WERI-Rb-1 (cell line): ENCODE measurements at places on chromosomes 2 and 18.

- no peak for DNase-seq
Observed at GRCh38 chr2:238952261-238952919, 104.5 kb downstream of the TWIST2 start.

DNA sequence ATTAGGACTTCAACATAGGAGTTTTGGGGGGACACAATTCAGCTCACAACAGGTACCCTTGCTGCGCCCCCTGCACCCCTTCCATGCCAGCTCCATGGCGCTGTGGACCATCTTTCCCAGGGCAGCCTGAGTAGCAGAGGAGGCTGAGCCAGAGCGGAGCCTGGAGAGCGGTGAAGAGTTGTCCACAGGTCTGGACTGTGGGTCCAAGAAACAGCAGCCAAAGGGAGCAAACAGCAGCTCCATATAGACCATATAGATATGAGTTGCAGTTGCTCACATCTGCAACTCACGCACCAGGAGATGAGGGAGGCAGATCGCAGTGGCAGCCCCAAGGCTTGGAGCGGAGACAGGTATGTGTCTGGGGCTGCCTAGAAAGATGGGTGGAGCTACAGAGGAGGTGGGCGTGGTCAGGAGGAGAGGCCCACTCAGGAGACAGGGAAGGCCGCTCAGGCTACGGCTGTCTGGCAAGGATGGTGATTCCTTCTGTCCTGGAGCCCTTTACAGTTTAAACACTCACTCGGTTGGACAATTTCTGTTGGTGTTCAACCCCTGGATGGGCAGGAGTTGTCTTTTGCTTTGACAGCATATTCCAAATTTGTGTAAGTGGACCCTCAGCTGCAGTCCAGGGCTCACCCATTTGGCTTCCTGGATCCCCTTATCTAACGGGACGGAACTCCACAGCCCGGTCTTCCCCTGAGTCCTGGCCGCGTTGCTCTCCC lies 155.1 kb downstream of the LPIN1 start:
- DNase-seq: no peak

GRCh38 chr2:65918760-65919187 lies 486.4 kb upstream of the SPRED2 start:
- no peak for DNase-seq

GRCh38 chr18:63233334-63233733 lies 86.2 kb downstream of the BCL2 start:
- no peak for DNase-seq

DNA sequence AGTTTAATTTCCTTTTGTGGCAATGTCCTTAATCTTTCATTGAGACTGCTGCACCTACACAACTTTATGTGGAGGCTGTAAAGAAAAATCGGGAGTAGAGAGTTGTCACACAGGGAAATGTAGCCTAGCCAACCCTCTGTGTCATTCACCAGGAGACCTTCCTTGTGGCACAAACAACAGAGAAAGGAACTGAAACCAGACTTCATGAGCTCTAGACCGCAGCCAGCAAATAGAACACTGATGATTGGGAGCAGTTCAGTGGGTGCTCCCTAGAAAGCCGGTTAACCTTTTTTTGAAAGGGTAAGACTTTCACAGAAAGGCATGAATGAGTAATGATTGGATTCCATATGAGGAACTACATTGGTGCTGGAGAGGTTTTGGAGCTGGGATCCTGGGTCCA lies 1752.4 kb upstream of the CELF4 start:
- no peak for DNase-seq

GRCh38 chr18:73674125-73674865 lies 473.3 kb downstream of the FBXO15 start:
- no peak for DNase-seq

DNA sequence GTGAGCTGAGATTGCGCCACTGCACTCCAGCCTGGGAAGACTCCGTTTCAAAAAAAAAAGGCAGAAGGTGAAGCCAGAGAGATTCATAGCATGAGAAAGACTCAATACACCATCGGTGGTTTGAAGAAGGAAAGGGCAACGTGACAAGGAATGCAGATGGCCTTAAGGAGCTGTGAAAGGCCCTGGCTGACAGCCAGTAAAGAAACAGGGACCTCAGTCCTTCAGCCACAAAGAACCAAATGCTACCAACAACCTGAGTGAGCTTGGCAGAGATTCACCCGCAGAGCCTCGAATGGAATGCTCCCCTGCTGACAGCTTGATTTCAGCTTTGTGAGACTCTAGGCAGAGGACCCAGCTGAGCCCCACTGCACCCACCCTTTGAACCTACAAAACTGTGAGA lies 154.9 kb upstream of the NDUFV2 start:
- no peak for DNase-seq

DNA sequence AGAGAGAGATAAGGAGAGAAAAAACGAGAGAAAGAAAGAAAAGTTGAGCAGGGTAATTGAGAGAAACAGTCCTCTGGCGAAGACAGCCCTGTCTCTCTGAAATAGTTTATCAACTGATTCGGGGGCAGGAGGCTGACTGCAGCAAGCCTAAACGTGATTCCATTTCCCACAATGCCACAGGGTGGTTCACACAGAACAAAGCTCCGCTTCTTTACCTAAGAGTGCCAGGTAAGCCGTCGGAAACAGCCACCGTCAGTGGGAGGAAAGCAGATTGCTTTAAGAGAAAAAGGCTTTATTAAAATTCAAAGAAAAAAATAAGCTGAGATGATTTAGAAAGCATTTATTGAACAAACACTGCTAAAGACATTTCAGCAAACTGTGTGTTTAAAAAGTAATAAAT lies 271.4 kb upstream of the POU3F3 start:
- DNase-seq: no peak

DNA sequence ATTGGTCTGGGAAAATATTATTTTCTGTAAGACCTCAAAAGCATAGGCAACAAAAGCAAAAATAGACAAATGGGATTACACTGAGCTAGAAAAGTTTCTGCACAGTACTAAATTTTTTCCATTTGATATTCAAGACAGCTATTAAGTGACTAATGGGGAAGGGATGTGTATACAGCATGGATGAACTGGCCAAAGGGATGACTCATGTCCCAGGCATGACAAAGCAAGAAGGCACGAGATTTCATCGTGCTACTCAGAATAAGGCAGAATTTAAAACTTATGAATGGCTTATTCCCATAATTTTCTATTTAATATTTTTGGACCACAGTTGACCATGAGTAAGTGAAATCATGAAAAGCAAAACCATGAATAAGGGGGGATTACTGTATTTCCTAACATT lies 1250.1 kb upstream of the GYPC start:
- DNase-seq: no peak

DNA sequence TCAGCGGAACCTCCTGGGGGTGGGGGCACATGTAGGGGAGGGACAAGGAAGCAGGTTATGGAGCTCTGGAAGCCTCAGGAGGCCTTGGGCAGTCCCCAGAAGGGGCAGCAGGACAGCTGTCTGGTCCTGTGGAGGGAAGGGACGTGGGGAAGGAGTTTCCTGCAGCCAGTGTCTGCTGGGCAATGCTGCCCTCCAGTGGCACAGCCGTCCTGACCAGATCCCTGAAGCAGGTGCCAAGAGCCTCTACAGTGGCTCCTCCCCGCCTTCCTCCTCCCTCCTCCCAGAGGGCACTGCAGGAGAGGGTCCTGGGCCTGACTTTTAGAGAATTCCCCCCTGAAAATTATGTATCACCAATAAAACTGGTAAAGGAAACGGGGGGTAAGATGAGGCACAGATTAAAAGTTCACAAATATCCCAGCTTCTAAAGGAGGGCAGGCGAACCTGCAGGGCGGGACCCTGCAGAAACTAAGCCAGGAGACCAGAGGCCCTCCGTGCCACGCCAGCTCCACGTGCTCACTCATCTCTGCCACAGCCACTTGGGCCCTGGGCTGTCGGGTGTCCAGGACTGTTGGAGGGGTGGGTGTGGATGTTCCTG lies 258.5 kb downstream of the TWIST2 start:
- peak; percentile 67 for DNase-seq

GRCh38 chr2:118936936-118937335 lies 5.1 kb upstream of the MARCO start:
- DNase-seq: no peak

DNA sequence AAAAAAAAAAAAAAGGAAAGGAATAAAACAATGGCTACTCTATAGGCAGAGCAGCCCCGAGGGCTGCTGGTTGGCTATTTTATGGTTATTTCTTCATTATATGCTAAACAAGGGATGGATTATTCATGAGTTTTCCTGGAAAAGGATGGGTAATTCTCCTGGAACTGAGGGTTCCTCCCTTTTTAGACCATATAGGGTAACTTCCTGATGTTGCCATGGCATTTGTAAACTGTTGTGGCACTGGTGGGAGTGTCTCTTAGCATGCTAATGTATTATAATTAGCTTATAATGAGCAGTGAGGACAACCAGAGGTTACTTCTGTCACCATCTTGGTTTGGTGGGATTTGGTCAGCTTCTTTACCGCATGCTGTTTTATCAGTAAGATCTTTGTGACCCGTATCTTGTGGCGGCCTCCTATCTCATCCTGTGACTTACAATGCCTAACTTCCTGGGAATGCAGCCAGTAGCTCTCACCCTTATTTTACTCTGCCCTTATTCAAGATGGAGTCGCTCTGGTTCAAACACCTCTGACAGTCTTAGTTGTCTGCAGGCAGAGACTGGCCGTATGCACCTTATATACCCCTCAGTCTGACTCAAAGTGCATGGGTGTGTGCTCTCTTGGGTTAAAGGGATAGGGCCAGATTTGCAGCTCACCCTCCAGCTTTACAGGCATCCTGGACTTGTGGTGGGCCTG lies 57.7 kb downstream of the HAUS1 start:
- no peak for DNase-seq

GRCh38 chr2:41985573-41986095 lies 62.2 kb upstream of the PKDCC start:
- no peak for DNase-seq

DNA sequence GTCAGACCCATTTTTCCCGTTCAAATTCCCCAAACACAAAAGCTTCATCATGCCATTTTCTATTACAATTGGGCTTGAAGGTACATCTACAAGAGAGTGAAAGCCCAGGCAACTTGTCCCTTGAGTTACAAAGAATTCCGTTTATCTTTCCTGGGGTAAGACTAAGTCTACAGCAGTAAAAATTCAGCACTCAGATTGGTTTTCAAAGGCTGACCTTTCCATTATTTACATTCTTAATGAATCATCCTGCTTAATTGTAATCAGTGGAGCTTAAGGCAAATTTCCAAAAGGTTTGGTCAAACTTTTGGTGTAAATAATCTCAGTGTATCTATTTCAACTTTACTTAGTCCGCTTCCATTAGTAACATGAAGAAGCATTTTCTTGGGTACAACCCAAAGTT lies 33.4 kb upstream of the ST3GAL5 start:
- DNase-seq: no peak

DNA sequence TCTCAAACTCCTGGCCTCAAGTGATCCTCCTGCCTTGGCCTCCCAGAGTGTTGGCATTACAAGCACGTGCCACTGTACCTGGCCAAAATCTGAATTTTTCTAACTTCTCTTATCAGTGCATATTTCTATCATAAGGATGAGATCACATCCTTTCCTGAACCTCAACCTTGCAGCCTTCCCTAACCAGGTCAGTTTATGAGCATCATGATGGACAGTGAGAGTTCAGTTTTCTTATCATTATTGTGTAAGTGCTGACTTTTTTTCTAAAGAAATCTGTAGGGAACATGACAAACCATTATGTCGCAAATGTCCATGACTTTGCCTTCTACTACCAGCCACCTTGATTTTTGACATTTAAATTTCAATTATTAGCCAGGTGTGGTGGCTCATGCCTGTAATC lies 31.5 kb downstream of the MRPL33 start:
- no peak for DNase-seq

DNA sequence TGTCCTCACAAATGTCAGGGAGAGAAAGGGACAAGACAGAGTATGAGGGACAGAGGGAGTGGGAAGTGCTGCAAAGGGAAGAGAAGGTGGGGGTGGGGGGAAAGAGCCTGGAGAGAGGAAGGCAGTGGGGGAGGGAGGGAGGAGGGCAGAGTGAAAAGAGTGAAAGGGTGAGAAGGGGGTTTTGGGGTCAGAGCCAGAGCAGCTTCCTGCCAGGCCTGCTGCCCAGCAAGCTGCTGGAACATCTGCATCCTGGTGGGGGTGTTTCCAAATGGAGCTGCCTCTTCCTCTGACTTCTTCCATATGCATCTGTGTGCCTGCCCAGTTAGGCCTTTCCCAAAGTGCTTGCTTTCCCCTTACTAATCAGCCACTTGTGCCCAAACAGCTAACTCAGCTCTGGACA lies 94.3 kb upstream of the CELF4 start:
- no peak for DNase-seq

DNA sequence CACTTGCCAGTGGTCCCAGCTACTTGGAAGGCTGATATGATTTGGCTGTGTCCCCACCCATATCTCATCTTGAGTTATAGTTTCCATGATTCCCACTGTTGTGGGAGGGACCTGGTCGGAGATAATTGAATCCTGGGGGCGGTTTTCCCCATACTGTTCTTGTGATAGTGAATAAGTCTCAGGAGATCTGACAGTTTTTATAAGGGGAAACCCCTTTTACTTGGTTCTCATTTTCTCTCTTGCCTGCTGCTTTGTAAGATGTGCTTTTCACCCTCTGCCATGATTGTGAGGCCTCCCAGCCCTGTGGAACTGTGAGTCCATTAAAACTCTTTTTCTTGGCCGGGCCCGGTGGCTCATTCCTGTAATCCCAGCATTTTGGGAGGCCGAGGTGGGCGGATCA lies 265.4 kb upstream of the SPOPL start:
- DNase-seq: no peak

DNA sequence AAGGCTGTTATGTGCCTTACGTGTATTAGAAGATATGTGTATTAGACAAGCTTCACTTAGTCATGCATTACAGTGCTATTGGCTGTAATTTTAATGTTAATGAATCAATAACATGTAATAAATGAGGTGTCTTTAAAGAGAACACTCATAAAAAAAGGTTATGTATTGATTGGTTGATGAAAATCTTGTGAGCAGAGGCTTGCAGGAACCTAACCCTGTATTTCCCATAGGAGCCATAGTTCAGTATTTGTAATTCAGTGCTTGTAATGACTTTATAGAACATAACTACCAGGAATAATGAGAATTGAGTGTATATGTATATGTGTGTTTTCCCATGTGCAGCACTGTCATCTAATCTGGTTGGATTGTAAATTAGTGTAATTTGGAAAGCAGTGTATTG lies 33.2 kb downstream of the TSN start:
- DNase-seq: no peak

GRCh38 chr2:85768713-85769112 lies 14.9 kb downstream of the ATOH8 start:
- DNase-seq: no peak

GRCh38 chr2:79817288-79817687 lies 304.4 kb downstream of the CTNNA2 start:
- no peak for DNase-seq
